ENCODE measurements at places on chromosomes 16 and 17. TPM values are rescaled to one million over a fixed set of nuclear protein-coding genes. Genes with fewer than 3 reads are reported as not detected.

COX6A2 gene
- total RNA-seq, result not detected

MT1F gene
- 14.6 TPM for total RNA-seq

HOXB9 gene
- 7.8 TPM for total RNA-seq

CCDC92B gene
- 0.19 TPM for total RNA-seq

G6PC1 gene
- total RNA-seq, result not detected

WFIKKN2 gene
- not detected for total RNA-seq

ZCCHC14 gene
- total RNA-seq, result 9.4 TPM

FOXN1 gene
- not detected for total RNA-seq

OR2C1 gene
- not detected for total RNA-seq

SULT1A3 gene
- total RNA-seq, result 12.4 TPM

CBFA2T3 gene
- 0.36 TPM for total RNA-seq
